Activated CD4-positive, alpha-beta T cell treated with anti-CD3 and anti-CD28 coated beads, Interleukin-2, amount 50 U/mL, for 24 hours (primary cell): ENCODE measurements at places on chromosomes 7 and 10.
A peak's percentile ranks its signal among the peaks of the same experiment; 100 is the strongest.

- DNase-seq: no peak
Observed at GRCh38 chr10:88883448-88883809, 3.4 kb downstream of the STAMBPL1 start.

GRCh38 chr10:46216836-46217751 is 69.7 kb upstream of the ANTXRL start:
- DNase-seq: no peak

DNA sequence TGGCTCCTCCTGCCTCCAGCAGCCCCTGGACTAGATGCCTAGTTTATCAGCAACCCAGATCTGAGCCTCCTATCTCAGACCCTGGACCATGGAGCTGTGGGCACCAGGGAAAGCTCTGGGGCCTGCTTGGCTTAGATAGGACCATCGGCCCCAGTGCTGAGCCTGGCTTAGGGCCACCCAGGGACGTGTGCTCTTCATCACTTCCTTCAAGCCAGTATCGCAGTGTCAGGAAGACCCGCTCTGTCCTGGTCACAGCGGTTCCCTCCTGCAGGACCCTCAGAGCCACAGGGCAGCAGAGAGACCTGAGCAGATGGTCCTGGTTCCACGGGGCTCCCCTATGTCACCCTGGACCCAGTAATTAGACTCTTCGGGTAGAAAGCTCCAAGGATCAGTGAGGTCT is 105.7 kb upstream of the FAM20C start:
- no peak for DNase-seq

DNA sequence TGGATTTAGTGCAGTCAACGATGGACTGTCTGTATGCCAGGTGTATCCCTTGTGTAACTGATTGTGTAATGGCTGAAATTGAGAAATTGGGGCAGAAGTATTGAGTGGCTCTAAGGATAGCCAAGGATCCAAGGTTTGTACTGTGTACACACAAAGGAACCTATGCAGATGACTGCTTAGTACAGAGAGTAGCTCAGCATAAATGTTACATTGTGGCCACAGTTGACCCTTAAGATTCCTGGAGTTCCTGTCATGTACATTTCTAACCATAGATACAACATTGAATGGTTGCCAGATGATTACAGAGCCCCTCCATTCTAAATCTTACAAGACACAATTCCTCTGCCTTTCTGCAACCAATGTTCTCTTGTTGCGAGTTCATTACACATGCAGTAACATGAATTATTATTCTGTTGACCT is 25.3 kb downstream of the CCDC126 start:
- no peak for DNase-seq

DNA sequence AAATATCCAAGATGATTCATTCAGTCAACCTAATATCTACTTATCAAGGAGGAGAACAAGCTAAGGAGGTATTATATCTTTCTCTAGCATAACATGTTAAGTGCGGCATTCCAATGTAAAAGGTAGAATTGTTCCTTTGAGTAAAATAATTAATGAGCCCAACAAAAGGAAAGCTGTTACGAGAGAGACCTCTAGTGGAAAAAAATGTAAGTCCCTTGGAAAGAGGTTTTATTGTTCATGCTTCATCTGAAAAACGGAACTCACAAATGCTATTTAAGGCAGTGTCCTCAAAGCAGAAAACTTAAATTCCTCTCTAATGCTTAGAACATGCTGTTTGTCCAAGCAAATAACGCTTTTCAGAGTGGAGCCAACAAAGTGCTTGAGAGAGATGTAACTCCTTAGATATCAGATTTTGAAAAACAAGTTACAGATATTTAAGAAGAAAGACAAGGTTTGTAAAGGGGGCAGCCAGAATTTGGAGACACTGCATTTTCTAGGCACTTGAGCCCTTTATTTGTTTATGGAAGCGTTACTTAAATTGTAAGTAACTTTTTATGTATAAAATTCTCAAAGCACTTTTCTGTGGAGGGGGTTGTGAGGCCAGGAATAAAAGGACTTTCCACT is 119.9 kb downstream of the TFEC start:
- no peak for DNase-seq

DNA sequence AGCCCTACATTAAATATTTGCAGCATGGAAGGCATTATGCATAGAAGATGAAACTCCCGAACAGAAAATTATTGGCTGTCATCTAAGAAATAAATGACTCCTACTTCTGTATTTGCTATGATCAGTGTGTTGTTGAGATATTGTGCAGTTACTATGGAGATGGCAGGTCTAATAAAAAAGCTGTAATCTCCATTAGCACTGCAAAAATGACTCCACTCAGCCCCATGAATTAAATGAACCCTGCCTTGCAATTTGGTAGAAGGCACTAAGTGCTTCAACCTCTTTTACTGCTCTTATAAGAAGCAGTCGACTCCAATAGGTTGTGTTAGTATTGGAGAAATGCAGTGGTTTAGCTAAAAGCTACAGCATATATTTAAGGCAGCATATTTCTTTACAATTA is 290.0 kb upstream of the PHYHIPL start:
- DNase-seq: no peak

DNA sequence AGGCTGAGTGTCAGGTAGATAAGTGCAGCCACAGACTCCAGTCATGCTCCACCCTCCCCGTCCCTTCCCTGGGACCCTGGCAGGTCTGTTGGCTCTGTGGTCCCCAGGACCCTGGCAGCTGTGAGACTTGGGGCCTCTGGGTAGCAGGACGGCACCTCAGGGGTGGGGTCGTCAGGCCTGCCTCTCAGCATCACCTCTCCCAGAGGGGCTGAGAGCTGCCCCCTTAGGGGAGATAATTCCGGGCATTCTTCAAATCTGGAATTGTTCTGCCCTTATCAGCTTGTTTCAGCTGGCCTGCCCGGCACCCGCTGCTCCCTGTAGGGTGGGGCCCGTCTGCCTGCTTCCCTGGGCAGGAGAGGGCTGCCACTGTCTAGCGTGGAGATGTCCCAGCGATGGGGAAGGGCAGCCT is 23.3 kb downstream of the PODXL start:
- no peak for DNase-seq

DNA sequence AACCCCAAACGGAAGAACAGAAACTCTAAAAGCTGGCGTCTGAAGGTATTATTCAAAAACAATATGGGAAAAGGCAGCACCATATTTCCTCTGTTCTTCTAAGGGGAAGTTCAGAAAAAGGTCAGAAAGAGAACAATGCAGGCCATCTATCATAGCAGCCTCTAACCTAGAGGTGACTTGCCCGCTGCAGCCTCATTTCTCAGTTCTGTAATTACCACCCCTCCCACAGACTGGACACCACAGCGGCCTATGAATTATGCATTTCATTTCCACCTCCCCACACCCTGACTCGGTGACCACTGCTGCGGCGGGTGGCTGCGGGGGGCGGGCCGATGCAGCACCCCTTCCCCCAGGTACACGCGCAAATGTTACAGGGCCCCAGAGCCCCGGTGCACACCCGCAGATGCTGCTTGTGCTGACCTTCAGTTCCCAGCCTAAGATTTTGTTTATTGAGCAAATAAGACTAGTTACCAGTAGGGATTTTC is 125.5 kb downstream of the CLEC2L start:
- DNase-seq: no peak

DNA sequence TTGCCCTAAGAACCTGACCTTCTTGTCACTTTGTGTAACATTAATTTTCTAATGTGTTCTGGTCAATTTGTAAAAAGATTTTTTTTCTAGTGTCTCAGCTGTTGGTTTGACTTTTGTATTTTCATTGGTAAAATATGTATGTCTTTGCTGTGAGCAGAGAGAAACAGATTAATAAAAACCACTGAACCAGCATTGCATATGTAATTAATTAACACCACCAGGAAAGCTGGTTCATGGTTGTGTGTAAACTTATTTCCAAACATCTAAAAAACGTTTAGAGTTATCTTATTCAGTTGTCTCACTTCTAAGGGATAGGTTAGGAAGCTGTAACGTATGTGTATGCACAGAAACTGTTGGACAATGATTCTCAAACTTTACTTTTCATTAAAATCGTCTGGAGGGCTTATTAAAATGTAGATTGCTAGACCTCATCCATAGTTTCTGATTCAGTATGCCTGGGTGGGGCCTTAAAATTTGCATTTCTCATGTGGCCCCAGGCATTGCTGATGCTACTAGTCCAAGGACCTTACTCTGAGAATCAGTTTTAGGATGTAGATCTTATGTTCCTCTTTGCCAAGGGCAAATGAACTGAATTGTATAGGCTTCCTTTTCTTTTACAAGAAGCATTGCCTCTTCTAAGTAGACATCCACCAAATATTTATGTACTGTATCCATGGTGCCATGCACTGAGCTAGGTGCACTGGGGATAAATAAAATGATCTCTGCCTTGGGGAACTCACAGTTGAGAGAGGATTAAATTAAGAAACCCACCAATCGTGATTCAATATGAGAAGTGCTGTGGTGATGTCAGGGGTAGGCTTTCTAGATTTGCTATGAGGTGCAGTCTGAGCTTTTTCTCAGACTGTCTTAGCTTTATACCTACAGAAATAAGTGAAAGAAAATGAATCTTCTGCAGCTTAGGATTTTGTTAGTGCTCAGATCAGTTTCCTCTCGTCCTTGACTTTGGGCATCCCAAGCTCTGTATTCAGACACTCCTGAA is 98.7 kb downstream of the AUTS2 start:
- DNase-seq: no peak

DNA sequence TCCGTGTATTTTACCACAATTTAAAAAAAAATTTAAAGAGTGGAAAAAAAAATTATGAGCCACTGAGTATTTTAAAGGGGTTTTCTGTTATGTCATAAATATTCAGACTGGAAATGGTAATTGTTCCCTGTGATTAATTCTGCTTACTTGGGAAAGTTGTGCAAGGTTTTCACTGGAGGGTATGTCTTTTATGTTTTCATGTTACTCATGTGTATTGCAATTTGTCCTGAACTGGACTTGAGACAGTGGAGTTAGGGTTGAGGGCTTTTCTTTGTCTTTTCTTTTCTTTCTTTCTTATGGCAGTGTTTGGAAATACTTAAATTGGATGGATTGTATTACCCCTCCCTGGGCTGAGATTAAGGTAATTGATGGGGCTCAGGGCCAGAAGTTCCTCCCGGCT is 257.7 kb downstream of the BAMBI start:
- DNase-seq: no peak

GRCh38 chr10:65622608-65623007 is 1303.2 kb upstream of the LRRTM3 start:
- no peak for DNase-seq

- DNase-seq: peak; percentile 21
Observed at GRCh38 chr7:102431617-102432298, 1.6 kb upstream of the ORAI2 start.

- DNase-seq: no peak
Observed at GRCh38 chr7:151246102-151246850, 2.2 kb downstream of the SMARCD3 start.

- DNase-seq: no peak
Observed at GRCh38 chr7:132244903-132245480, 331.3 kb downstream of the PLXNA4 start.
